Activated naive CD4-positive, alpha-beta T cell treated with anti-CD3 and anti-CD28 coated beads, Interleukin-2, amount 50 U/mL, for 16 hours (primary cell): ENCODE measurements at places on chromosomes 6 and 20.

DNA sequence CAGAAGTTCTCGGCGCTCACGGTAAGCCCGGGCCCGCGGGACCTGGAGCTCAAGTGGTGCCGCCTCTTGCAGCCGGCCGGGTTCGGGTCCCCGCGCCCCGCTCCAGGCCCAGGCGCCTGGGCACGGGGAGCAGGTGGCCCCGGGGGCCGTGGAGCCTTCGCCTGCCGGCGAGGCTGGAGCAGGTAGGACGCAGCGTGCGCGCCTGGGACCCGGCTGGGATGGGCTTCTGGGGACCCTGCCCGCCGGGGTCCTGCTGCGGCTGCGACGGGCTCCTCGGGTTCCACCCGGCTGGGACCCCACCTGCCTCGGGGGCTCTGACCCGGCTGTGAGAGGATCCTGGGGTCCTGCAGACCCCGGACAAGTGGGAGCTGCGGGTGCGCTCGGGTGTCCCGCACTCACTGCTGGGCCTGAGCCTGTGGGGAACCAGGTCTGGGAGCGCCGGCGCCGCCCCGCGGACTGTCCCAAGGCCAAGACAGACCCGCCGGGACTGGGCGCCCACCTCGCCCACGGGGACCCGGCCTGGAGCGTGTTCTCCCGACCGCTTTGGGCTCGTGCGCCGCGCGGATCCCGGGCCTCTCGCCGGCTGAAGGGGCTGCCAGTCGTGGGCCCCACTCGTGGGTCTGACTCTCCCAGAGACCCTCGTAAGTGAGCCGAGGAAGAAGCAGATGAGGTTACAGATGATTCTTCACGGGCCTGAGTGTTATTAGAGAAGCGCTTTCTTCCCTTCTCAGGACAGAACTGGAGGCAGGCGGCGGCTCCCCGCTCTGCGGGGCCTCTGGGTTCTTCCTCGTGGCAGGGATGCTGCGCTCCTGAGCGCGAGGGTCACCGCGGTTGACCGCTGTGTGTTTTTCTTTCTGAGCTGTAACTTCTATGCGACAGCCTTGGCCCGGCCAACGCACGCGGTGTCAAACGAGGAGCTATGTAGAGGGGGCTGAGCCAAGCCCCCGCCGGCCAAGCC, 729 bp downstream of the SMOC2 start:
- DNase-seq = no peak

- no peak for DNase-seq
Measured at GRCh38 chr6:117629119-117629660, 26.9 kb upstream of the GOPC start.

DNA sequence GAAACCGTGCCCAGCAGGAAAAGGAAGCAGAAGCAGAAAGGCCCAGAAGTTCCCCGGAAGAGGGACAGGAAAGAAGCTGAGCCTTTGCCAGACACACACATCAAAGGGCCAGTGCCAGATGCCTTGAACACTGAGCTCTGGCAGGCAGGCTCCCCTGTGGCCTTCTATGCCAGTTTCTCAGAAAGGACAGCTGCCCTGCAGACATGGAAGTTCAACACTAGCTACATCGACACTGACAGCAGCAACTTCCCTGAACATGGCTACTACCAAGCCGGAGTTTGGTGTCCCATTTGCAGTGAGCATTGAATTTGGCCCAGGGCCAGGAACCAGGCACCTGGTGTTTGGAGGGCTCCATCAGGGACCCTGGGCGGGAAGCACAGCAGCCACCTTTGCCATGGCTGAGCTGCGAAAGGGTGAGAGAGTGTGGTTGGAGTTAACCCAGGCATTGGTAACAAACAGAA, 8.0 kb upstream of the RAET1E start:
- DNase-seq = no peak

- no peak for DNase-seq
Measured at GRCh38 chr20:16759181-16759563, 11.0 kb downstream of the OTOR start.

DNA sequence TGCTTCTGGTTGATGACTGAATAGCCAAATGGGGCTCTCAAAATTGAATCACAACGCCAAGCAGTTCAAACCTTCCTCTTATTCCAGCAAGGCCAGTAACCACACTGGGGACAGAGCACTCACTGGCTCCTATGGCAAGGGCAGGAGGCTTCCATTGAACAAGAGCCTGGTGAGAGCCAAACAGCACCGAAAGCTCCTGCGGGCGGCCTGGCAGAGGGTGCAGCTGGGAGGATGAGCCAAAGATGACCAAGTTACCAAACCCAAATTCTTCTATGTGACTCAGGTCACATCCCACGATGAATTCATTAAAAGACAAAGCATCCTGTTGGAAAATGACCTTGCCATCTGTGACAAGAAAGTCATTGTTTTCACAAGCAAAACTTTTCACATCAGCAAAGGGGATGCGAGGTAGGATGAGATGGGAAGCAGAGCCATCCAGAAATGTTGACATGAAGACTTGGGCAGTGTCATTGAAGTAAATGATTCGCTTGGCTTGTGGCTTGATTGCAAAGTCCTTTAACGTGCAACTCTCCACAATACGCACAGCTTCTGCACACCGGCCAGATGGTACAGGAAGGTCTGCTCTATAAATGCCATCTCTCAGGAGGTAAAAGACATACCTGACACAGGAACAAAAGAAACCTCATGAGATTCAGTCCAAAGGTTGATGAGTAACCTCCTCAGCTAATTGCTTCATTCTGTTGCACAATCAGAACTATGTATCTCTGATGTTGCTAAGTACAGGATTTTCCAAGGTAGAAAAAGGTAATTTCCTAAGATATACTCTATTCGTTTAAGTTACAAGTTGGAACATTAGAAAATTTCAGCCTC, 36.3 kb downstream of the ROS1 start:
- DNase-seq = no peak

DNA sequence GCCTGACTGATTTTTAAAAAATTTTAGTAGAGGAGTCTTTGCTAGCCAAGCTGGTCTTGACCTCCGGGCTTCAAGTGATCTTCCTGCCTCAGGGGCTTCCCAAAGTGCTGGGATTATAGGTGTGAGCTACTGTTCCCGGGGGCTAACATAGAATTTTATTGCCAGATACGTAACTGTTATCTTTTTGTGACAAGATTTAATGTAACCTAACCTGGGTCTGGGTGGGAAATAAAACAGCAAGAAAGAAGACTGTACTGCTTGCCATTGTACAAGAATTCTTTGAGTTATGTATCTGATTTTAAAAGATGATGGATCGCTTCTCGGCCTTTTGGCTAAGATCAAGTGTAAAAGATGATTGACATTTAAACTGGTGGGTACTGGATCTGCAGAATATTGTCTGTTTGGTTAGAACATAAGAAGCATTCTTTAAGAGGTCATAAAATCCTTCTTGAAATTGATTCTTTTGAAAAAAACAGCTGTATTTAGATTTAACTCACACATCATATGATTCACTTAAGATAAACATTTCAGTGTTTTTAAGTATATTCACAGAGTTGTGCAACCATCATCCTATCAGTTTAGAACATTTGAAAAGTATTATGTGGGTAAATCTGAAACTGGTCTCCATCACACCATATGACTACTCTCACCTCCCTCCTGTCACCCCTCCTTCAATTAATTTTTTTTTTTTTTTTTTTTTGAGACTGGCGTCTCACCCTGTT, 21.6 kb downstream of the TPX2 start:
- DNase-seq = no peak

- DNase-seq = no peak
Measured at GRCh38 chr6:7268362-7268761, 44.6 kb downstream of the SSR1 start.

DNA sequence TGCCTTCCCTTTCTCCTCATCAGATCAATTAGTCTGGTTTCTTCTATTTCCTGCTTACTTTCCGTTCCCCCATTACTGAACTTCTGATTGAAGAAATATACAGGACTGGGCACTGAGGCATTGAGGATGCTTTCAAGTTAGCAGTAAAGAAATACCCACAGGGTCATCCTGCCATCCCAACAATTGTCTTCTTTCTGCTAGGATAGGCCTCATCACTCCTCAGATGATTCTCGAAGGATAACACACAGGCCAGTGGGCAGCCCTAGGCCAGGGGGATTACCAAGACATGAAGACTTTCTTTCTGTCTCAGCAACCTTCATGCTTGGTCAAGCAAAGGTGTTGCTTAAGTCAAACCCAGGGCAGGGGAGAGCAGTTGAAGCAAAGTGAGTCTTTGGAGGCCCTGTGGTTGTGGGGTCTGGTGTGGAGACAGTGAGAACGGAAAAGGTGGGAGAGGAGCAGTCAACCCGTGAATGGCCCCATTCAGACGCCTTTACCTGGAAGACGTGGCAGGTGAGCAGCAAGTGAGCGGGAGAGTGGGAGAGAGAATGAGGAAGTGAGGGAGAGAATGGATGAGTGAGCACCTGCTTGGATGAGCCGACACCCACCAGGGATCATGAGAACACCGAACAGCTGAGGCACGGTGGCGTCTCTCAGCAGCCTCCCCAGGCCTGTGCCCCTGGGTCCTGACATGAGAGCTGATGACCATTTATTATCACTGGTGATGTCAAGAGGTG, 462.9 kb downstream of the PREX1 start:
- no peak for DNase-seq

DNA sequence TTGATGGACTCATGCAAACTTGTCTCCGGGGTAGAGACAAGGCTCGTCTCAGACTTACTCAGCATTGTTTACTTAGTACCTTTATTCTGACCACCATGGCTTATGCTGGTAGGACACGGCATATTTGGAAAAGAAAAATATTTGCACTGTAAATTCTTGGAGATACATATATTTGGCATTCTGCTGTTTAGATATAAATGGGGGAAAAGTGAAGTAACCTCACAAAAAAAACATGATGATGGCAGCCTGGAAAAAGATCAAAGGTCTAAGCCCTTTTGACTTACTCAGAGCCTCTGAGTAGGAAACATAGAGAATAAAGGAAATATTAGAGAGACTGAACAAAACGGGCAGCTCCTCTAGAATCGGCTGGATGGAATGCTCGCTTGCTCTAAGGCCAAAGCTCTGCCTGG, 32.5 kb downstream of the PDE10A start:
- no peak for DNase-seq

GRCh38 chr6:15392182-15392581, 146.3 kb downstream of the JARID2 start:
- no peak for DNase-seq

DNA sequence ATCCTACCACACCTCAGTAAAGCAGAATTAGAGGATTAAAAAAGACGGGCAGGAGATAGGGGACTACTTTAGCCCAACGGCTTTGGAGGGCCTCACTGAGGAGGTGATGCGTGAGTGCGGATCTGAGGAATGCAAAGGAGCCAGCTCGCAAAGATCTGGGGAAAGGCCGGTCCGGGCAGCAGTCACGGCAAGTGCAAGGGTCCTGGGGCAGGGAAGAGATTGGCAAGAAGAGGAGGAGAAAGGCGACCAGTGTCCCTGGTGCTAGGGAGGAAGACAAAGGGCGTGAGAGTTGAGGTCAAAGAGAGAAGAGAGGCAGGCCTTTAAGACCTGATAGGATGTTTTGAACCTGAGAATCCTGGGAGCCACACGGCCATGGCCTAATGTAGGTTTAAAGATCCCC, 86.8 kb downstream of the KCNB1 start:
- no peak for DNase-seq

- no peak for DNase-seq
Measured at GRCh38 chr6:147675281-147675680, 166.8 kb downstream of the SAMD5 start.

- DNase-seq = no peak
Measured at GRCh38 chr6:162917506-162917905, 189.7 kb downstream of the PACRG start.
